ENCODE measurements at places on chromosomes 6 and 20. TPM values are rescaled to one million over a fixed set of nuclear protein-coding genes. Genes with fewer than 3 reads are reported as not detected.

MRAP2 gene
- 2.9 TPM for total RNA-seq

DNA sequence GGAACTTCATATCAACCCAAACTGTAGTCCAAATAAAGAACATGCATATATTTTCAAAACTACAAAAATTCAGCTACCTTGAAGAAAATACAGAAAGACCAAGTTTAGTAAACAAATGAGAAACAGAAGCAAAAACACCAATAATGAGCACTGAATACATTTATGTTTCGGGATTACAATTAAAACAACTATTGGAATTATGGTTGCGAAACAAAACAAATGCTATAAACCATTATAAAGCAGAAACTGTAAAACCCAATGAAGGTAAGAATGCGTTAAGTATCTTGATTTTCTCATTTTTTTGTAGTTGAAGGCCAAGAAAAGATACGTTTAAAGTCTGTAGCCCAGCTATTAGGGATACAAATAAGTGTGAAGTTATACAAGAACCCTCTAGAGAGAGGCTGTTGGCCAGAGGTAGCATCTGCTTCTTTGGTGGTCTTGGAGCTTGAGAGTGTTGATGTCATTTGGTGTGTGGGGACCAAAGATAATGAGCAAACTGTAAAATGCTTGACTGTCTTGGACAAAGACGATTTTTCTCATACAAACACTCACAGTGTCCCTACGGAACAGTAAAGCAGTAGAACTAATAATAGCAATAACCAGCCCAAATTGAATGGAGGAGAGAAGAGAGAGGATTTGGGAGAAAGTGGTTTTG, 111.5 kb downstream of the PRND start:
- no peak for DNase-seq

DNA sequence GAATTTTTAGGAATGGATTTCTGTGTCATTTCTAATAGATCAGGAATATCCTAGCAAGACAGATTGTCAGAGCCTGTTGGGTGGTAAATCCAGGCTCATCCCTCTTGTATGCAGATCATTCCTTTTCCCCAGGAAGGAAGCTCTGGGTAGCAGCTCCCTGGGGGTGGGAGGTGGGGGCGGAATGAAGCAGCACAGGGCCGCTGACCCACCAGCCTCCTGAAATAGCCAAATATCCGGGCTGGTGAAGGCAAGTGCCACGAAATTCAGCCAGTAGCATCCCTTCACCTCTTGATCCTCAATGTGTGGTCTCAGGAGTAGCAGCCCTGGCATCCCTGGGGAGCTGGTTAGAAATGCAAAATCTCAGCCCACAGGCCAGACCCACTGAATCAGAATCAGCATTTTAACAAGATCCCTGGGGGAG, 256.9 kb downstream of the LRFN2 start:
- no peak for DNase-seq

GRCh38 chr6:10355115-10355702, 59.7 kb downstream of the TFAP2A start:
- peak; percentile 87 for DNase-seq

- DNase-seq = peak; percentile 75
Measured at GRCh38 chr20:6718662-6719368, 48.7 kb upstream of the BMP2 start.

DNA sequence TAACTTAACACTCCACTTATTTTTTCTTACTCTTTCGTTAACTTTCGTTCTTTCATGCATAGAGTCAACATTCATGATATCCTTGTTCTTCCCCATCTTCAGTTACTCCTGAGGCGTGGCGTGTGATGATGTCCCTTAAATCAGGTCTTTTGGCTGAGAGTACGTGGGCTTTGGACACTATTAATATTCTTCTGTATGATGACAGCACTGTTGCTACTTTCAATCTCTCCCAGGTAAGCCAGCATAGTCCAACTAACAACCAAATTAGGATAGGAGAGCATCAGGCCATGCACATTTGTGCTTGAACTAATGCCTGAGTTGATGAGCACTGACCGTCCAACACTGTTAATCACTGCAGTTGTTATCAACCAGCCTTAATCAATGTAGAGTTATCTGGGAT, 119.6 kb downstream of the TMEM242 start:
- DNase-seq = no peak

DNA sequence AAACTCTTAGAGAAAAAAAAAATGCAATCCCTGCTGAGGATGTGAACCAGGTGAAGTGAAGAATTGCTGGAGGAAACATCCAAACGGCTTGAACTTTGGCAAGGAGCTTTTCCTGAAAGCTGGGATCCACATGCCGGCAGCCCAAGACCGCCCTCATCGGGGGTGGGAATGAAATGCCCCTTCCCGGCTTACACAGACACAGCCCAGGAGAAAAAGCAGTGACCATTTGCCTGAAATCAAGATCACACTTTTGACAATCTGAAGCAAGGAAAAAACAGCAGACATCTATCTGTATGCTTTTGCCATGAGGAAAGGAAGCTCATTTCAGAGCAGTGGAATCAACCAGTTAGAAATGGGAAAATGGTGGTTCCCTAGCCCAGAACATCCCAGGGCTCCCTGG, 254.5 kb downstream of the TAF4 start:
- no peak for DNase-seq
